Fibroblast of skin of scalp (primary cell): ENCODE measurements at places on chromosomes 2 and 18.

DNA sequence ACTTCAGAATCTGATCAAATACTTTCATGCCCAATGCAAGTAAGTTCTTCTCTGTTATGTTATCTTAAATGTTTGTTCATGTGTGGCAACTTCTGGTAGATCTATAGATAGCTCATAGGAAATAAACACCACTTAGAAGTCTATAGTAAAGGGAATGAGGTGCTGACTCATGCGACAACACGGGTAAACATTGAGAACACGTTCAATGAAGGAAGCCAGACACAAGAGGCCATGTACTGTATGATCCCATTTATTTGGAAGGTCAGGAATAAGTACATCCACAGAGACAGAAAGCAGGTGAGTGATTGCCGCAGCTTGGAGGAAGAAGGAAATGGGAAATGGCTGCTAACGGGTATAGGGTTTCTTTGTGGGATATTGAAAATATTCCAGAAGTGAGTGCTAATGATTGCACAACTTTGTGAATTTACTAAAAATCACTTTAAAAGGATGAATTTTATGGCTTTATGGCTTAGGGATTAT is 95.4 kb downstream of the ITGB1BP1 start:
- DNase-seq: no peak

GRCh38 chr2:172817411-172817810 is 81.8 kb downstream of the RAPGEF4 start:
- peak; percentile 28 for DNase-seq

- DNase-seq: no peak
These were observed 45.5 kb downstream of the RNF152 start for GRCh38 chr18:61847164-61847791.

- peak; percentile 20 for DNase-seq
These were observed 9.1 kb downstream of the RPL31 start for GRCh38 chr2:101011152-101011551.

DNA sequence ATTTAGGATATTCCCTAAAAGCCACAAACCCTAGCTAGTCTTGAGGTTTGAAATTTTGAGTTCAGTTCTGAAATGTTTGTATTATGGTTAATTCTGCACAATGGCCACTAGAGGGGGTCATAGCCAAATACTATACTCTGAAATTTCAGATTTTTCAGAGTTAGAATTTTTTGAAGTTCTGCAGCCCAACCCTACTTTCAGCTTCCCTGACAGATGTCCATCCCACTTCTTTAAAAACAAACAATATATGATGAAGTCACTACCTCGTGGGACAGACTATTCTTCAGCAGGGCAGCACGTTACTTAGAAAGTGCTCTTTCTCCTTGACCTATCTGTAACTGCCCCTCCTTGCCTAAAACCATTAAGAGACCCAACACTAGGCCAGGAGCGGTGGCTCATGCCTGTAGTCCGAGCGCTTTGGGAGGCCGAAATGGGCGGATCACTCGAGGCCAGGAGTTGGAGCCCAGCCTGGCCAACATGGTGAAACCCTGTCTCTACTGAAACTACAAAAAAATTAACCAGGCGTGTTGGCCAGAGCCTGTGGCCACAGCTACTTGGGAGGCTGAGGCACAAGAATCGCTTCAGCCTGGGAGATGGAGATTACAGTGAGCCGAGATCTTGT is 48.2 kb upstream of the PAPOLG start:
- DNase-seq: peak; percentile 45

GRCh38 chr2:156536534-156536933 is 100.4 kb downstream of the GPD2 start:
- DNase-seq: no peak

DNA sequence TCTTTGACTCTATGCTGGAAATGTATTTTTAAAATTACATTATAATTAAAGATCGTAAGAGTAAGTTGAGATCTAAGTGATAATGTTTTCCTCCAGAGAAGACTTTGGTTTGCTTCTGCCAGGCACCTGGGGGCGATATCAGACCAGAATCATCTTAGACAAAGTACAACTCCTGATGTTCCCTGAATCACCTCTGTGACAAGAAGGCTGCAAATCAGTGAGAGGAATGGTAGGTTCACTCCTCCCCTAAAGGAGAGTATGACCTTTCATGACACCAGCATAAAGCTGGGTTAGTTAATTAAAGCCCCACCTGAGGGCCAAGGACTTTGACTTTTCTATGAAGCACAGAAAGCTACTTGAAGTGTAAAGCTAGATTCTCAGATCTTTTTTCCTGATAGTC is 114.4 kb upstream of the DTNA start:
- DNase-seq: peak; percentile 18

GRCh38 chr18:28004606-28005005 is 172.3 kb downstream of the CDH2 start:
- no peak for DNase-seq

DNA sequence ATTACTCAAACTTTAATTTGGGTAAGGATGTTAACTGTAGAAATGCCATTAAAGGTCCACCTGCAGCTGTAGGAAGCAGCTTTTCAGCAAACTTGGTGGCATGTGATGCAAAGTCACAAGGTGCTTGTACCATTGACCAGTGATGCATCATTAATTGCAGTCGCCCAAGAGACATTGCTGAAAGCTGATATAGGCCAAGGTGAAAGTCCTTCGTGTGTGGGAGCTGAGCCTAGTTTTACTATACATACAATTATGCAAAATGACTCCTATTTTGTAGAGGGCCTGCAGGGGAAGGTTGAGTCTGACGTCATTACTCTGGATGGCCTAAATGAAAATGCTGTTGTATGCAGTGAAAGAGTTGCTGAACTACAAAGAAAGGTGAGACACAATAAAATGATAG is 40.5 kb downstream of the ALMS1 start:
- DNase-seq: no peak

DNA sequence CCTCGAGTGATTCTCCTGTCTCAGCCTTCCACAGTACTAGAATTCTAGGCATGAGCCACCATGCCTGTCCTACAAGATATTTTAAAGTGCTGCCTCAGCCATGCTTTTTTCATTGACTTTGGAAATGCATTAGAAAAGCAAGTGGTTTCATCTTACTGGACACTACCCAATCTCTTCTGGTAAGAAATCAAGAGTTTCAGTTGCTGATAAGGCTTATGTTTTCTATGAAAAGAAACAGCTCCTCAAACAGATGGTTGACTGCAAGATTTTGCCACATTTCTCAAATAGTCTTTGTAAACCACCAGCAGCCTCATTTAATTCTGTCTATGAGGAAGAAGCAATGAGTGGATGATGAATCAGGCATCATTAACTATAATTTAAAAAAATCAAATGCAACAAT is 264.5 kb upstream of the LRP1B start:
- DNase-seq: no peak

GRCh38 chr2:10369269-10370255 is 66.9 kb downstream of the HPCAL1 start:
- no peak for DNase-seq

DNA sequence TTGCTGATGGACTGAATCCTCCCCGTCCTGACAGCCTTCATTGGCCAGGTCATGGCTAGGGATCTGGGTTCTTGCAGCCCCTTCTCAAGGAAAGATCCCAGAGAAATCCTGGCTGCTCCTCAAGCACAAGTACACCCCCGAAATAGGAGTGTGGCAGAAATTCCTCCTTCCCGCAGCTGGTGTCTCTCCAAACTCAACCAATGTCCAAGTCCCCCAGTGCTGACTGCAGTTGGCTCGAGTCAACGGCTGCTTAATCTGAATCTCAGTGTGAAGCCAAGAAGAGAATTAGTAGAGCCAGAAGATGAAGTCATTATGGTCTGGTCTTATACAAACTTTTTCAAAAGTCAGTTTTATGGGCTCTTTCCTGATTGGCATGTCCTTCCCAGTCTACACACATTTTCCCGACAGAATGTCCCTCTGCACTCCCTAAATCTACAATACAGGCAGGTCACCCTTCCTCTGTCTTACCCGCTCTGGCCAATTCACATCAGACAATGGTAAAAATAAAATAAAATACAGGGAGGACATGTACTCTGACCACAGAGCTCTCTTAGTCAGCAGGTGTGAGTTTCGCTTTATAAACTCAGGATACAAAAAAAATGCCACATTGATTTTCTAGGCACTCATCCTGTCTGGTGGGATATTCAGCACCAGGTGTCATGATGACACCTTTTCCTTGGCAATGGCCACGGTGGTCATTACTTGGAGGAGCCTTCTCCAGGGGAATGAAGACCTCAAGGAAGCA is 76.9 kb upstream of the PAPOLG start:
- no peak for DNase-seq
